ENCODE measurements at places on chromosomes 1 and 21. TPM values are rescaled to one million over a fixed set of nuclear protein-coding genes. Genes with fewer than 3 reads are reported as not detected.
A peak's percentile ranks its signal among the peaks of the same experiment; 100 is the strongest.

GRCh38 chr21:34617753-34618339 is 2.9 kb upstream of the RCAN1 start:
- H3K27me3 ChIP-seq = peaks cover 8% of the 10 kb centered on the region
- H3K27ac ChIP-seq = no peak overlapping the region
- no peaks in the 10 kb centered on the region for H3K36me3 ChIP-seq
- H3K4me3 ChIP-seq = no peak overlapping the region
- H3K4me1 ChIP-seq = peaks cover 7% of the 10 kb centered on the region

DNA sequence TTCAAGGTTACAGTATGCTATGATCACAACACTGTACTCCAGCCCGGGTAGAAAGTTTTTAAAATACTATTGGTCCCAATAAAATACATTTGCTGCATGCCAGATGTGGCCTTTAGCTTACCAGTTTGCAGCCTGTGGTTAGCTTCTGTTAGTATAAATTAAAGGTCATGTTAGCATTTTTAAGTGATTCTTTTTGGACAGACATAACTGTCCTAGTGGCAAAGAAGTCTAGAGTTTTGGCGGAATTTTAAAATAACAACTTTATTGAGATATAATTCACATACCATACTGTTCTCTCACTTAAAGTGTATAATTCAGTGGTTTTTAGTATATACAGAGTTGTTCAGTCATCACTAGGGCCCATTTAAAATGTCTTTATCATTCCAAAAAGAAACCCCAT is 24.3 kb upstream of the TMEM39B start:
- peaks cover 2% of the 10 kb centered on the region for H3K4me1 ChIP-seq
- no peak overlapping the region for H3K27ac ChIP-seq
- peaks cover 32% of the 10 kb centered on the region for H3K36me3 ChIP-seq
- H3K4me3 ChIP-seq = no peak overlapping the region
- H3K27me3 ChIP-seq = no peaks in the 10 kb centered on the region
- DNase-seq = no peak

Gene FMO1
- 1.1 TPM for total RNA-seq

GRCh38 chr1:156295391-156295947 is at the start of gene GLMP:
Gene GLMP, minus strand, starts transcription at chr1:156295679. Its CDS starts 34 bp downstream, at chr1:156295645.
- H3K27ac ChIP-seq = peak within 1 kb of the TSS; percentile 46
- peak within 1 kb of the TSS; percentile 87 for H3K4me3 ChIP-seq
- H3K4me1 ChIP-seq = peaks cover 21% of the 10 kb centered on the region
- no peaks in the 10 kb centered on the region for H3K27me3 ChIP-seq
- peak; percentile 28 for DNase-seq

- no peak overlapping the region for H3K27ac ChIP-seq
- H3K4me1 ChIP-seq = no peaks in the 10 kb centered on the region
- no peak for DNase-seq
- no peaks in the 10 kb centered on the region for H3K27me3 ChIP-seq
- peaks cover 68% of the 10 kb centered on the region for H3K36me3 ChIP-seq
These were observed 18.5 kb downstream of the DONSON start for GRCh38 chr21:33569991-33570390.

DNA sequence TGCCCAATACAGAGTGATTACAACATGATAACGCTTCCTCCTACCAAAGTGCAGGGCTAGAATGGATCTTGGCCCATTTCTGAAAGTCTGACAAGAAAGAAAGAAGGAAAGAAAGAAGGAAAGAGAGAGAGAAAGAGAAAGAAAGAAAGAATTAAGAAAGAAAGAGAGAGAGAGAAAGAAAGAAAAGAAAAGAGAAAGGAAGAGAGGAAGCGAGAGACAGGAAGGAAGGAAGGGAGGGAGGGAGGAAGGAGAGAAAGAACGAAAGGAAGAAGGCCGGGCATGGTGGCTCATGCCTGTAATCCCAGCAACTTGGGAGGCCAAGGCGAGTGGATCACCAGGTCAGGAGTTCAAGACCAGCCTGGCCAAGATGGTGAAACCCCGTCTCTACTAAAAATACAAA is 44.1 kb upstream of the PPM1J start:
- DNase-seq = no peak
- H3K27ac ChIP-seq = no peak overlapping the region
- peaks cover 2% of the 10 kb centered on the region for H3K36me3 ChIP-seq
- no peak overlapping the region for H3K4me3 ChIP-seq
- H3K27me3 ChIP-seq = peaks cover 26% of the 10 kb centered on the region
- H3K4me1 ChIP-seq = no peaks in the 10 kb centered on the region

- H3K4me3 ChIP-seq = no peak overlapping the region
- H3K27ac ChIP-seq = no peak overlapping the region
- peaks cover 16% of the 10 kb centered on the region for H3K4me1 ChIP-seq
- no peak for DNase-seq
- peaks cover 18% of the 10 kb centered on the region for H3K27me3 ChIP-seq
These were observed 2.9 kb upstream of the FOXO6 start for GRCh38 chr1:41358131-41359021.

Gene TCHH
- not detected for total RNA-seq

All from activated B cell treated with CpG ODN at 0.5 μM for 24 hours (primary cell).